EL (cell line): ENCODE measurements at places on chromosomes 1 and 21.
A peak's percentile ranks its signal among the peaks of the same experiment; 100 is the strongest.

- DNase-seq: peak; percentile 70
These were observed 20.7 kb downstream of the NGF start for GRCh38 chr1:115317101-115318012.

DNA sequence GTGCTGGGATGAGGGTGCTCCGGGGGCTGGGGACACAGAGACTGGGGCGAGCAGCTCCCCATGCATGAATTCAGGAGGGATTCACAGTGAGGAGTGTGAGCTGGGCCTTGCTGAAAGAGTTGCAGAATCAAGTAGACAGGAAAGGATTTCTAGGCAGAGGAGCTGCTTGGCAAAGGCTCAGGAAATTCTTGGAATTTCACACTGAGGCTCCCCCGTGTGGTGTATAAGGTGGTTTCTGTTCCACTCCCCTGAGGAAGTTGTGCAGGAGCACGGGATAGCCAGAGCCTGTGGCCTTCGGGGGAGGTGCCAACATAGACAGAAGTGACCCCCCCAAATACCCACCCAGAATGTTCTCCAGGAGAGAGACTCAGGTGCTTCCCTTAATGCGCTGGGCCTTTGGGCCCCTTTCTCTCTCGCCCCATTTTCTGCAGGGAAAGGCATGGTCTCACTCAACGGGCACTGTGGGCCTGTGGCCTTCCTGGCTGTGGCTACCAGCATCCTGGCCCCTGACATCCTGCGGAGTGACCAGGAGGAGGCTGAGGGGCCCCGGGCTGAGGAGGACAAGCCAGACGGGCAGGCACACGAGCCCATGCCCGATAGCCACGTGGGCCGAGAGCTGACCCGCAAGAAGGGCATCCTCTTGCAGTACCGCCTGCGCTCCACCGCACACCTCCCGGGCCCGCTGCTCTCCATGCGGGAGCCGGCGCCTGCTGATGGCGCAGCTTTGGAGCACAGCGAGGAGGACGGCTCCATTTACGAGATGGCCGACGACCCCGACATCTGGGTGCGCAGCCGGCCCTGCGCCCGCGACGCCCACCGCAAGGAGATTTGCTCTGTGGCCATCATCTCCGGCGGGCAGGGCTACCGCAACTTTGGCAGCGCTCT lies 58.5 kb upstream of the ACTL8 start:
- DNase-seq: peak; percentile 77

- no peak for DNase-seq
These were observed 194.0 kb downstream of the NPHP4 start for GRCh38 chr1:5798151-5798730.

DNA sequence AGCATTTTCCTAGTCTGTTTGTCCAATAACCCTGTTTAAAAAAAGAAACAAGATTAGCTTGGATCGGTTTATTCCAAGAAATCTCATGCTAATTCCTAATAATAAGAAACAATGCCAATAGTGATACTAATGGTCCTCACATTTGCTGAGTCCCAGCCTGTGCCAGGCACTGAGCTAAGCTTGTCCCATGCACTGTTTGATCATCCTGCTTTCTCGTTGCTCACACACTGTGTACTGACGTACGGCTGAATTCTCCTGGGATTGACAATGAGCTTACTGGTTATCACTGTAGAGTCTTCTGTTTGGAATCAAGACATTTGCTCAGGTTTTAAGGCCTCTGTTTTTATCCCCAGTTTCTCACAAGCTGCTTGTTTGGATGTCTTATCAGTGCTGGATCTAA lies 71.1 kb downstream of the CACNA1E start:
- DNase-seq: no peak

DNA sequence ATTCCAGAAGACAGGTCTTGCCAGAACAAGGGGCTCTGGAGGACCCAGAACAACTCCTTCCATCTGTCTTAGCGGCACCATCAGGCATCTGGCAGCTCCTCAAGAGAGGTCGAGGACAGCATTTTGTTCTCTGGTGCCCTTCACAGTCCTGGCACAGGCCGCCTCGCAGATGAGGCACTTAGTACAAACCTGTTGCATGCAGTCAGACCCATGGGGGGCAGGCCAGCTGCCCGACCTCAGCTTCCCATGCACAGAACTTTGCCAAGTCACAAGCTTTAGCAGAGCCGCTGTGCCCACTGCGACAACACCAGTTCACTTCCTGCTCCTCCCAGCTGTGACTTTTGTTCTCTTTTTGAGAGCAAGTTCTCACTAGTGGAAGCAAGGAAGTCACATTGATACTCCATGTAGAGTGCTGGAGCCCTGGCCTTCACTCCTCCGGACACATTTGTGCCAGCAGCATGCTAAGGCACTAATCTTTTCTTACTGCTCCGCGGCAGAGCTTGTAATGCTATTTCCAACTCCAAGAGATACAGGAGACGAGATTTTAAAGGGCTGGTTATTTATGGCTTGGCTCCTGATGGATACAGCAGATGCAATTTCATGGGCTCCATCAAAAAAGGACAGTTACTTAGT lies 44.6 kb downstream of the HMGB4 start:
- DNase-seq: no peak

- no peak for DNase-seq
These were observed 226.6 kb downstream of the RERE start for GRCh38 chr1:8590721-8591351.

DNA sequence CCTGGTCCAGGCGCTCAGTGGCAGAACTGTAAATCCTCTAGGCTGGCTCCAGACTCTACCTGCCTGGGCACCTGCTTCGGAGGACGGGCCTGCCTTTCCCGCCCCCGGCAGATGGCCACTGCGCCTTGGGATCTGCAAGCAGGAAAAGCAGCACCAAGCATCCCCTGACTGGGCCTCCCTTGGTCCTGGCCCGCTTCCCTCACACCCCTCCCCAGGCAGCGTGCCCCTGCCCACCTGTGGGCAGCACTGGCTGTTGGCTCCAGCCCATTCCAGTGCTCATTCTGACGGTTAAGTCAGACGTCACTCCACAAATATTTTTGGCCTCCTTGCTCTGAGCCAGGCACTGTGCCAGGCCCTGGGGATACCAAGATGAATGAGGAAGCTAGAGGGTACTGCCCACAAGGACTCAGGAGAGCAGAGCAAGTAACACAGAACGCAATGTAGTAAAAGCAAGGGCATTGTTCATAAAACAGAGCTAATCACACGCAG lies 22.0 kb upstream of the BLACAT1 start:
- DNase-seq: peak; percentile 95

- peak; percentile 62 for DNase-seq
These were observed 7.5 kb upstream of the SOX13 start for GRCh38 chr1:204065174-204065985.

- DNase-seq: no peak
These were observed 13.5 kb upstream of the COL16A1 start for GRCh38 chr1:31717341-31717740.

DNA sequence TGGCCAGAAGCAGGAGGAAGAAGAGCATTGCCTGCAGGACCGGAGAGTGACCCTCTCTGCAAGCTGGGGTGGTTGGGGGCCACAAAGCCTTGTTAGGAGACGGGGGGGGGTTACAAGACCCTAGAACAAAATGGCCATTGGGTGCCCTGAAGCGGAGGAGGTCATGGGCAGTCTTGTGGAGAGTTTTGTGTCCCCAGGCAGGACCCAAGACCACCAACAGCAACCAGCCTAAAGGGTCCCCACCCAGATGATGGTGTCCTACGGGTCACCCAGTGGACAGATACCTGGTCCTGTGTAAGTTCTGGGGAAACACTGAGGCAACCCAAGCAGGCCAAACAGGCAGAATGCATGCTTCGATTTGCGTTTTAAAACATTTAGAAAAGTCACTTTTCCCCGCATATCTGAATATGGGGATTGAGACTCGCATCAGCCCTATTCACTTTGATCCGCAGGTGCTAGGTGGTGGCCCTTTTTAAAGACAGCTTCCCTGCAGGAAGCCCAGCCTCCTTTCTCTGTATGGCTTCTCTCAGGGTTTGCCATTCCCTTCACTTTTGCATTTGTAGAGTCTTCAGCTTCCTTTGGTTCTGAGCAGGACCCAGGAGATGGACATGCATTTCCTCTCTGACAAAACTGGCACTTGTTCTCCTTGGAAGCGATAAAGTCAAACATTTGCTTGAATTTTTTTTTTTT lies 21.1 kb downstream of the GNG4 start:
- DNase-seq: no peak

GRCh38 chr1:9438431-9439073 lies 100.7 kb upstream of the SLC25A33 start:
- peak; percentile 50 for DNase-seq

DNA sequence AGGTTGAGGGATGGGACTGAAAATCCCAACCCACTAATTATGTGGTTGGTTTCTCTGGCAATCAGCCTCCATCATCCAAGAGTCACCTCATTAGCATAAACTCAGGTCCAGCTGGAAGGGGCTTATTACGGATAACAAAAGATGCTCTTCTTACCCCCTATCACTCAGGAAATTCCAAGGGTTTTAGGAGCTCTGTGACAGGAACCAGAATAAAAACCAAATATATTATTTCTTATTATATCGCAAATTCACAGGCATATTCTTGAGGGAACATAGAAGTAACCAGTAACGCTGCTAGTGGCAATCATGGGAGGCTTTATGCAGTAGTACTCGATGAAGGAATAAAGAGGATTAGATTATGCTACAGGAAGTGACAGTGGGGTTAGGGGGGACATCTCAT lies 59.7 kb downstream of the ATF6 start:
- no peak for DNase-seq
